ENCODE measurements at places on chromosomes 16 and 17.

DNA sequence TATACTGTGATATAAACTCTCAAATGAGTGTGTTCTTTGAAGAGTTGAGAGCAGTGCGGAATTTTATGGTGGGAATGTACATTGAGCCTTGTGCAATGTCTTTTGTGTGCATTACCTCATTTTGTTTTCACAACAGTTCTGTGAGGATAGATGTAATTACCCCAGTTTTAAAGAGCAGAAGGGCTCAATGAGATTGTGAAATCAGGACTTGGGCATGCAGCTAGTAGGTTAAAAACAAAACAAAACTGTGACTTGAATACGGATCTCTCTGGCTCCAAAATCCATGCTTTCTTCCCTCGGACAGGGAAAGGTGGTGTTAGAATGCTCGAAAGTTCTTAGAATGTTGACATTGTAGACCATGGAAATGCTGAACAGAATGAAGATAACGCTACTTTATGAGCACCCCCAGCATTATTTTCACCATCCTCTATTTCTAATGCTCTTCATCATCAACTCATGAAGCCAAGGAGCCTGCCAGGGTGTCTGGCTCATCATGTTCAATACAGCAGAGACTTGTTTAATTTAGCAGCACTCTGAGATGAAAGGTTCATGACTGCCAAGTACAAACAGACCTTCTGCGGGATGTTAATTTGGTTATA lies 17.1 kb downstream of the MRTFB start:
- no peak for DNase-seq

GRCh38 chr16:1552129-1552528 lies 18.7 kb downstream of the TMEM204 start:
- DNase-seq, result no peak

DNA sequence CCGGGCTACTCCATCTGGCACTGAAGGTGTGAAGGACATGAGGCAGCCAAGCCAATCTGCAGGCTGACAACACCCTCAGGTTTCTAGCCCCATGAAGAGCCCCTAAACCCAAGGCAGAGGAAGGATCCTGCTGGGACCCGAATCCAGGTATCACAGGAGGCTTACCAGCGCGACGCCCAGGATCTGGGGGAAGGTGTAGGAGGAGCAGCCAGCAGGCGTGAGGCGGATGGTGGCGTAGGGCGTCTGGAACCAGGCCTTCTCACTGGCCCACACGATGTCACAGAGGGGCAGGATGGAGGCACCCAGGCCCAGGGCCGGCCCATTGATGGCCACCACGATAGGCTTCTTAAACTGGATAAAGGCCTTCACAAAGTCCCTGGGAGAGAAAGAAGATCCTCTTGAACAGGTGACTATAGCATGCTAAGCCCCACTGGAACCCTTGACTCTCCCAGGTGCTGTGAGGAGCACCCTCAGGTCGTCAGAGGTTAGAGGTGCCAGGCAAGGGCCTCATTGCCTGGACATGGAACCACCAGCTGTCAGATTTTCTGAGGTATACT lies 71.7 kb downstream of the DYNLRB2 start:
- DNase-seq, result no peak

GRCh38 chr17:28182559-28182958 lies 136.4 kb upstream of the TMEM97 start:
- no peak for DNase-seq

DNA sequence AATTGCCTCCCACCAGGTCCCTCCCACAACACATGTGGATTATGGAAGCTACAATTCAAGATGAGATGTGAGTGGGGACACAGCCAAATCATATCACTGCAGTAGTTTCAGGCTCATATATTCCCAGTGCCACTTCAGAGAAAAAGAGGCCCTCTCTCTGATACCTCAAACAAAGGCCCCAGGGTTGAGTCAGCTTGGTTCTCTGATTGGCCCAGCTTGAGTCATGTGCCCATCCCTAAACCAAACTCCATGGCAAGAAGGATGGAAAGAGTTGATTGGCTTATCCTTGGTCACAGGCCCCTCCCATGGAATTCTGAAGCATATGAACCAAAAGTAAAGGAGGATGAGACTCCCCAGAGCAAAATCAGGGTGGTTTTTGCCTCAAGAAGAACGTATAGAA lies 75.9 kb upstream of the IRX6 start:
- no peak for DNase-seq

DNA sequence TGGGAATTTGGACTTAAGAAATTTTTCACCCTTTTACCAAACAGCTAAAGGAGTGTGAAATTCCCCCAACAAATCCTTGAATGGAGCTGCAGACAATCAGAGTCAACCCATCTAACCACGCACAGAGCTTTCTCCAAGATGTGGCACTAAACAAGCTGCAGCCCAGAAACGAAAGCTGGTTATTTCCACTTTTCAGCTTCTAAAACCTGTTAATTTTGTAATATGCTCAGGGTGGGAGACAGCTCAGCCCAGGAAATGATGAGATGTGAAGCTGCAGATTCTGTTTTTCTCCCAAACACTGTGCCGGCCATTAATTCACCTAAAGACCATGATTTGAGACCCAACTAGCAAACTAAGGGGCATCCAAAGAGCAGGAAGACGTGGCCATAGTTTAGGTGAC lies 33.2 kb upstream of the ABR start:
- DNase-seq, result no peak

DNA sequence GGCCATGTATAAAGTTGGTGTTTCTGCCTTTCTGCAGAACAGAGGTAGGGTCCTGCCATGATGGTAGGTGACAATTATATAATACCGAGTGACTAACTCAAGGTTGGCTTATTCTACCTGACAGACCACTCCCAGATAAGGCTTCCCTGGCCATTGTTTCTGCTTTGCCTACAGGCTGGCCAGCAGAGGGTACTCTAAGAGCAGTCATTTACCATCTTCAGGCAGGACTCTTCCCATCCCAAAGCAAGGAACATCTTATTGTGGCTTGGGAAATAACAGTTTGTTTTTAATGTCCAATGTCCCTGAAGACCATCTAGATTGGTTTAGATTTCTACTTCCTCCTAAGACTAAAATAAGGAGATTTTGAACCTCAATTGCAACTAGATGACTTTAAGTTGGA lies 74.1 kb downstream of the SNX11 start:
- no peak for DNase-seq

Data from fibroblast of skin of left quadriceps (primary cell).